Activated T-cell treated with anti-CD3 and anti-CD28 coated beads for 24 hours (primary cell): ENCODE measurements at places on chromosomes 5 and 9.
A peak's percentile ranks its signal among the peaks of the same experiment; 100 is the strongest.

- DNase-seq: no peak
These were observed 21.0 kb downstream of the RICTOR start for GRCh38 chr5:39053189-39053588.

DNA sequence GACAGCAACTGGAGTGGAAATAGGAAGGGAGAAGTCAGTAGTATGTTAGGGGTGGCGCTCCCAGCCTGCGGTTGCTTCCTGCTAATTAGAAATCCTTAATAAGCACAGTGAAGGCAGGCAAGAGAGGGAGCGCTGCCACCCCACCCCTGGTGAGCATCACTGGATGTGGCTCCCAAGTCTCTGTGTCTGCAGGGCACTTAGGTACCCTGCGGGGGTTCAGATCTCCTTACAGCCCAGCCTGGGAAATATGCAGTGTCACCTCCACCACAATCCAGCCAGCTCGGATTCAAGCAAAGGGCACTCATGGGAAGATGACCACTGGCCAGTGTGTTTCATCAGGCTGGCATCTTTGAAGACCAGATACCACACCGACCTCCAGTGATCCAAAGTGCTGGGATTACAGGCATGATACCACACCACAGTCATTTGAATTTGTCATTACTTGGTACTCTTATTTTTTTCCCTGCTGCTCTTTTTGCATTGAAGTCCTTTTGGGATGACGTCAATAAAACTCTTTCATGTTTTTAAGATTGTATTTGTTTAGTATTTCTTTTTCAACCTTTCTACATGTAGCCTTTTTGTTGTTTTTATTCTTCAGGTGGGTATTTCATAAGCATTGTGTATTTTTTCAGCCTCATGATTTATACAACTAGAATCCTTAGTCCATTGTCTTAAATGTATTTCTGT, 90.1 kb downstream of the ANKRD18B start:
- DNase-seq: no peak

DNA sequence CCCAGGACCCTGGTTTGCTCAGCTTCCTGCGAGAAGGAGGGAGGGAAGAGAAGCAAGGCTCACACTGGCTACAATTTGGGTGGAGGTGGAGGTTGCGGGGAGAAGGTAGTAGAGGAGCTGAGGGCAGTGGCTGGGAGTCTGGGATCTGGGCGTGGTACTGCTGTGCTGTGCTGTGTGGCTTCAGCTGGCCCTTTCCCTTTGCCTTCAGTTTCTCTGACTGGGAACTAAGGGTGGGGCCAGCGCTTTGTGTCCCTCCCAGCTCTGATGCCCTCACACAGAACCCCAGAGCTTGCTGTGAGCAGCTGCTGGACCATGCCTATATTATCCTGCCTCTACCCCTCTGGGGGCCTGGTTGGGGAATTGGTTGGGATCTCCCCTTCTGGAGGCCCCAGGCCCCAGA, 60.9 kb downstream of the RGS3 start:
- no peak for DNase-seq

DNA sequence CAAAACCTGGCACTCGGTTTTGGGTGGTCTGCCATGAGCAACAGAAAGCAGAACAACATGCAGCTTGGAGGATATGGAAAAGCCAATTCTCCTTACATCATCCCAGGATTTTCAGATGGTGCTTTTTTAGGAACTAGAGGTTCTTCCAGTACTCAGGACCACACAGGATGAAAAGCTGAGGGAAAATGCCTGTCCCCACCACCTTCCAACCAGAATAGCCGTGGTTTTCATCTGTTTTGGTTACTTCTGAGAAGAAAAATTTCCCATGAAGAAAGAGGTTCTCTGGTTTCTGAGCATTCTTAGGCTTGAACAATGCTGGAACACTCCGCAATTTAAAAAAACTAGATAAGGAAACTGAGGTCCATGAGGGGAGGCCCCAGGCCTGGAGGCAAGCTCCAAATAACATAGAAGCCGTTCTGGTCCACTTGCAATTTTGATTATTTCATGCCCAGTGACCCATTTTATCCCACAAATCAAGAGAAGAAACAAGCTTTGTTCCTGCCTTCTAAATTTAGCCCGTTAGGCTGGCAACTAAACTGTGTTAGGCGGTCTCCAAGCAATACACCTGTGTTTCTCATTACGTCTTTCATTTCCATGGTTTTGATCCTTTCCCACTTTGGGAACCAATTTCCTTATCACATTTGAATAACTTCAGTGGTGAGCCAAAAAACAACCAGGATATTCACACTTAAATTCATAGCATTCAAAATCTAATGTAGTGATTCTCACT, 79.2 kb upstream of the SPIN1 start:
- DNase-seq: no peak

GRCh38 chr9:82606071-82606470, 456.9 kb downstream of the RASEF start:
- DNase-seq: no peak

GRCh38 chr9:21137020-21137419, 4.6 kb downstream of the IFNW1 start:
- no peak for DNase-seq

GRCh38 chr5:165565911-165566310, 2060.5 kb downstream of the MAT2B start:
- DNase-seq: no peak

DNA sequence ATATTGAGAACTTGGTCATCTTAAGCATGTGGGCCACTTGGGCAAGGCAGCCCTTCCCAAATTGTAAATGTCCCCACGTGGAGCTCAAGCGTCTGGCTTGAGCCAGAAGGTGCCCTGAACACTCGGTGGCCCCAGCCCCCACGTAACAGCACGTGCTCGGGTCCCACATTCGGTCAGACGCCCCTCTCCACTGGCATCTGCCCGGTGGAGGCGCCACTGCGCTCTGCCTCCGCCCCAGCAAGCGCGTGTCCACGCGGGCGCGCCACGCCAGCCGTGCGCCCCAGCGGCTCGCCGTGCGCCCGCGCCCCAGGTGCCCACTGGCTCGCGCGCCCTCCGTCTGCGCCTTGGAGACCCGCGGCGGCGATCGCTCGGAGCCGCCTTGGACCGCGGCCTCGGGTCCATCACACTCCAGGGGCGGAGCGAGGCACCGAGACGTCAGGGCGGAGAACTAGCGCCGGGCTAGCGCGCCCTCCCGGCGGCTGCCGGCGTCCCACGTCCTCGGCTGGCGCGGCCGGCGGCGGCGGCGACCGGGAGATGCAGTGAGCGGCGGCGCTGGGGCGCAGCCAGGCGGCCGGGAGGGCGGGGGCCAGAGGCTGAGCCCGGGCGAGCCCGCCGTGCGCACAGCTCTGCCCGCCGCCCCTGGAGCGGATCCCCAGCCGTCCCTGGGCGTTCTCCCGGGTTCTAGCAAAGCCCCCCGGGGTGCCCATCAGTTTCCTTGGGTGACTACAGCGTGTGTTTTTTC, at the start of gene PALM2AKAP2:
PALM2AKAP2 (plus strand) TSS at position 488 of the 742 bp plus-strand sequence. CDS start 291 bp downstream, outside the sequence.
- no peak for DNase-seq

DNA sequence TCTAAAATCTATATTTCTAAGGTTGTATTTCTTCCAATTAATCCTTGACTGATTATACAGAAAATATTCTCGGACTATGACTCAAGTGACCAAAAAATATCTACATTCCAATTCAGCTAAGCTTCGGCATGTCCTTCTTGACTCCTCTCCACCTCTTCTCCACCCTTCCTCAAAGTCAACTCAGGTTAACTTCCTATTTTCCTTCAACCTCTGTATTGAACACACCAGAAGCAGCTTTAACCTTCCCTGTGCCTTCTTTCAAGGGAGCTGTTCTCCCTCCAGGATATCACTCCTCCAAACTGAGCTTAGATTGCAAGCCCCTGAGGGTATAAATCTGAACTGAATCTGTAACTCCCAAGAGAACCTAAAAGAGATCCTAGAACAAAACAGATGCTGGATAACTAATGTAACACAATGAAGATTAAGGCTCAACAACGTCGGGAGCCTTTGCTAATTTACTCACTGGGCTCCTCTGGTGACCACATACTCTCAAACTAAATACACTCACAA, 1.1 kb downstream of the SLCO4C1 start:
- DNase-seq: no peak

DNA sequence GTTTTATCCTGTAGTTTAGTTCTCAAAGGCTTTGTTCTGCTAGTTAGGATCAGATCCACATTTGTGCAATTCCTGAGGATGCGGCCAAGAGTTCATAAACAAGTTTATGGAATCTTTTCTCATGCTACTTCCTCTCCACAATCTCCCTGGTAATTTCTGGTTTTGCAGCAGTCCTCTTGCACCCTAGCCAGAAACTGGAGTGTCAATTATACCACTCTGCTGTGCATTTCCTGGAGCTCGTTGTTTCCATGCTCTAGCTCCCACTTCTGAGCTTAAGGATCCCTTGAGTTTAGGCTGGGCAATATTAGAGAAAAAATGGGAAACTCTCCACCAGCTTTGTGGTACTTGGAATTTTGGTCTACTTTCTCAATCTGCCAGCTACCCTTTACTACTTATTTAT, 474.7 kb downstream of the DIRAS2 start:
- DNase-seq: no peak

DNA sequence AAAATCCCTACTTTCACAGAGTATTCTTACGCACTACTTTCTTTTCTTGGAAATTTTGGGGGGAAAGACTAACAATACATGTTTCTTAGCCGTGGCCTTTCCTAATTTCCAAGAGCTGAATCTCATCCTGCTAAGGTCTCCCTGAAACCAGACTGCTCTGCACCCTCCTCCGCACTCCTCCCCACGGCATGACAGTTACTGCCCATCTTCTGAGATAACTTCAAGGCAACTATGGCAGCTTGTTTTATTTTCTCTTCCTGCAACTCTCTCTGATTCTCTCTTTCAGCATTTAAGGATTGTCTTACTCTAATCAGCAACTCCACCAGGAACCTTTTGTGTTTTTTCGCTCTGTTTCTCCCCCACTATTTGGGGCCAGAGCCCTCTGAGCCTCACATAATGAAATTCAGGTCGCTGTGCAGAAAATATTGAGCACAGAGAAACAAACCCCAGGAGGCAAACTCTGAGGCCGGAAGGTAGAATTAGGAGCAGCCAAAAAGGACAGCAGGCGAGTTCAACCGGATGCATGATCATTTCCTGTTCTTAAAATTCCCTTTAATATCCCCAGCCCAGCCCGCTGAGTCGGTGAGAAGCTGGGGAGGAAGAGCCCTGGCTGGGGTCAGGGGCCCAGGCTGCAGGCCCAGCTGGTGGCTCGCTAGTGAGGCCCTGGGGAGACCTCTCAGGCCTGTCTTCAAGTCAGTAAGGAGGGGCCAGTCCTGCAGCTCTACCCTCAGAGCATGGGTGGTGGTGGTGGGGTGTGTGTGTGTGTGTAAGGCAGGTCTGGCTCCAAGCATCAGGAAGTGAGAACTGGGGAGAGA, 213.6 kb upstream of the S1PR3 start:
- no peak for DNase-seq

DNA sequence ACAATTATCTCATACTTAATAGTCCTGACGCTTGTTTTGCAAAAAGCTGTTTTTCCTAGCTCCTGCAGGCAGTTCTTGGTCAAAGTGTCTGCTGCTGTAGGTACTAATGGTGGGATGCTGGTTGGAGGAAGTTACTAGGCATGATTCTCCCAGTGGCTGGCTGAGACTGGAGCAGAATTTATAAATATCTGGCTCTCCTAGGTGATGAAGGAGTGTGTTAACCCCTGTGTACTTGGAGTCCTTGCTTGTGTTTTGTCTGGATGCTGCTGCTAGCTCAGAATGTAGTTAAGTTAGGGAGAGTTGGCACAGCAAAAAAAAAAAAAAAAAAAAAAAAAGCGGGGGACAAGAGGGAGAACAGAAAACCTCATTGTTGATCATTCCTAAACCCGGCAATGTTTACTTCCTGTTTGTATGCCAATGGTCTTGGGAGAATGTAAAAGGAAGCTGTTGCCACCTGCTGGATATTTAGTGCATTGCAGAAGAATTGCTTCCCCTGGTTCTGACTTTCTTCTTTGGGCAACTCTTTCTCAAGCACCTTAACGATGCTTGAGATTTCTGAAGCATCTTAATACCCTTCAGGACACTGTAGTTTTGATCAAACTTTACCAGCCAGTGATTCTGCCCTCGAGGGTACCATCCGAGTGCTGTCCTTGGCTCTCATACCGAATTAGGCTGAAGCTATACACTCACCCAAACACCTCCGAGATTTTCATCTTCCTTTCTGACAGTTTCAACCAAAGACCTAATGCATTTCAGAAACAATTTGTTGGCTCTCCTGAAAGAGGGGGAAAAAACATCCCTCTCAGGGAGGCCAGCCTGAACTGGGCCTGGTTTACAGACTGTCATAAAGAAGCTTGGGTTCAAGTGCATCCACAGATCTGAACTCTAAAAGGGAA, 71.7 kb upstream of the WWC1 start:
- peak; percentile 30 for DNase-seq

GRCh38 chr9:121424024-121424432, 54.0 kb upstream of the STOM start:
- DNase-seq: no peak

GRCh38 chr5:34876275-34876674, 37.3 kb downstream of the TTC23L start:
- DNase-seq: no peak

- DNase-seq: no peak
These were observed 327.5 kb downstream of the EDIL3 start for GRCh38 chr5:84057211-84057610.

DNA sequence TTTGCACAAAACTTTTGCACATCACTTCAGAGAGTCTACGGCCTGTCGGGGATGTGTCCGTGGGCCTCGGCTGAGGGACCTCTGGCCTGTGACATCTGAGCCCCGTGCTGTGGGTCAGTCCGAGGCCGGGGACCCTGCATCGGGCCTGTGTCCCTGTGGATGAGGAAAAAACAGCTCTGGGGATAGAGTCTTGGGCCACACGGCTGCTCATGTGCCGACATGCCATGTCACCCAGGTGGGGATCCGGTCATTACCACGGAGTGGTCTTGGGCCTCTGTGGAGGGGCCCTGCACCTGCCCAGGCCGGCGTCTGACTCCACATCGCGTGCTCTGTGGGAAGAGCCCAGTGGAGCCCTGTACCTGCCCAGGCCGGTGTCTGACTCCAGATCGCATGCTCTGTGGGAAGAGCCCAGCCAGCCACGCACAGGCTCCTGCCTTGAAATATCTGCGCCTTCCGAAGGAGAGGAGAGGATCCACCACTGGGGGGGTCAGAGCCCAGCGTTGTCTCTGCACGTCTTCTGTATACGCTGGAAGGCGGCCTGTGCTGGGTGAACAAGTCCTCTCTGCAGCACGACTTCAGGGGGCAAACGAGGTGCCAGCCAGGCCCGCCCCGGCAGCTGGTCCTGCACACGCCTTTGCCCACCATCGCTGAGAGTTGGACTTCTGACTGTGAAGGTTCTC, 27.5 kb upstream of the IRX4 start:
- no peak for DNase-seq

GRCh38 chr9:122950263-122950662, 9.4 kb downstream of the RABGAP1 start:
- no peak for DNase-seq

DNA sequence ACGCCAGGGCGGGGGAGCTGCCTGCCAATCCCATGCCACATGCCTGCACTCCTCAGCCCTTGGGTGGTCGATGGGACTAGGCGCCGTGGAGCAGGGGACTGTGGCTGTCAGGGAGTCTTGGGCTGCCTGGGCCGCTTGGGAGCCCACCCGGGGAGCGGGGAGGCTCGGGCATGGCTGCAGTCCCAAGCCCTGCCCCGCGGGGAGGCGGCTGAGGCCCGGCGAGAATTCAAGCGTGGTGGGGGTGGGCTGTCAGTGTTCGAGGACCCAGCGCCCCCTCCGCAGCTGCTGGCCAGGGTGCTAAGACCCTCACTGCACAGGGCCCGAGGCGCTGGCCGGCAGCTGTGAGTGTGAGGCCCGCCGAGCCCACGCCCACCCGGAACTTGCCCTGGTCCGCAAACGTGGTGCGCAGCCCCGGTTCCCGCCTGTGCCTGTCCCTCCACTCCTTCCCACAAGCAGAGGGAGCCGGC, 83.2 kb upstream of the DMRTA1 start:
- no peak for DNase-seq

- DNase-seq: no peak
These were observed 13.5 kb downstream of the DDX31 start for GRCh38 chr9:132656299-132656698.
